ENCODE measurements at places on chromosomes 3 and 15.

DNA sequence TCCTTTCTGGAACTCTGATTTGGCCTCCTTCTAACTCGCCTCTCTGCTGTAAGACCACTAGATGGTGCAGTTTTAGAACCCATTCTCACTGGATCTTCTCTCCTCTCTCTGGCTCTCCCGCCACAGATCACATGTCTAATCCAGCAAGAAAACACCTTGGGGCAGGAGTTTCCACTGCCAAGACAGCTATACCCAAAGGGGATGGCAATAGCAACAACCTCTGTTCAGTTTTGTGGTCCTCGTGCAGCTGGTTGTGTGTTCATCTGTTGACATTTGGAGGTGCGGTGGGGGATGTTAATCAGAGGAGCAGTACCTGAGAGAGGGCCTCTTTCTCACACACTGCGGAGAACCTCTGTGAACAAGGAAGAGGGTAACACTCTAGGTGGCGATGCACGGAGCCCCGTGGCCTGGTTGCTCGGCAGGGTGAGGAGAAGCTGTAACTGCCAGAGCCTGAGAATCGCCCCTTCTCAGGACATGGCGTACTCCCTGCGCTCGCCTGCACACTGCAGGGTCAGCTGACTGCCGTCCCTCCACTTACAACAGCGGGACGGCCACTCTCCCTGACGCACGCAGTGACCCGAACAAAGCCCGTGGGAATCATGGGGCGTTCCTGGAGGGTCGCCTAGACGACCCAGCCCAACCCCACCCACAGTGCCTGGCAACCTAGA, at the start of gene TEX55:
Gene TEX55 (plus strand): TSS at position 666 of the 668 bp plus-strand sequence. CDS start 25 bp downstream, outside the sequence.
- no peak for DNase-seq

DNA sequence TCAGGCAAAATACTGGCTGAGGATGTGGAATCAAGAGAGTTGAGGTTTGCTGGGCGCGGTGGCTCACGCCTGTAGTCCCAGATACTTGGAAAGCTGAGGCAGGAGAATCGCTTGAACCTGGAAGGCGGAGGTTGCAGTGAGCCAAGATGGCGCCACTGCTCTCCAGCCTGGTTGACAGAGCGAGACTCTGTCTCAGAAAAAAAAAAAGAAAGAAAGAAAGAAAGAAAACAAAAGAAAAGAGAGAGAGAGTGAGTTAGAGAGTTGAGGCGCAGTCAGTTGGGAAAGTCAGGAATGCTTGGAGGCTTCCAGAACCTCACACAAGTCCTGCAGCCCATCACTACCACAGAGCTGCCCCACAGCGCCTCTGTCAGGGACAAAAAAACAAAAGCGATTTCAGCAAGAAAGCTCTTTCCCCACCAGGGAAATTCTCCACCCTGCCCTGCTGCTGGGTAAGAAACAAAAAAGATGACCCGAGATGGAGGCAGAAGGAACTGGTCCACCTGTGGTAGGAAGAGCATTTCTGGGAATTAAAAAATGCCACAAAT, 13.8 kb downstream of the HDC start:
- DNase-seq = no peak

- no peak for DNase-seq
These were observed 1.6 kb downstream of the GOLGB1 start for GRCh38 chr3:121747976-121748375.

GRCh38 chr3:124347418-124347817, 355.5 kb upstream of the ROPN1 start:
- DNase-seq = no peak

DNA sequence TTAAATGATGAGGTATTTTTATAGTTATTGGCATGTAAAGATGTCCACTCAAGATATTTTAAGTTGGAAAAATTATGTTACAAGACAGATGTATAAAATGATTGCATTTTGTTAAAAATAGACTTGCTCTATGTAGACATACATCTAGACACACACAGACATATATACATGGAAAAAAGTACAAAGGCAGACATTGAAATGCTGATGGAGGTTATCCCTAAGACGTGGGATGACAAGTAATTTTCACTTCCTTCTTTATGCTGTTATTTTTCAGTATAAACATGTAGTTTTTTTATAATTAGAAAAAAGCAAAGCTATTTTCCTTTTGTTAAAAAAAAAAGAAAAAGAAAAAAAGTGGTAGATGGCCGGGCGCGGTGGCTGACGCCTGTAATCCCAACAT, 7.2 kb downstream of the HOMER2 start:
- no peak for DNase-seq

DNA sequence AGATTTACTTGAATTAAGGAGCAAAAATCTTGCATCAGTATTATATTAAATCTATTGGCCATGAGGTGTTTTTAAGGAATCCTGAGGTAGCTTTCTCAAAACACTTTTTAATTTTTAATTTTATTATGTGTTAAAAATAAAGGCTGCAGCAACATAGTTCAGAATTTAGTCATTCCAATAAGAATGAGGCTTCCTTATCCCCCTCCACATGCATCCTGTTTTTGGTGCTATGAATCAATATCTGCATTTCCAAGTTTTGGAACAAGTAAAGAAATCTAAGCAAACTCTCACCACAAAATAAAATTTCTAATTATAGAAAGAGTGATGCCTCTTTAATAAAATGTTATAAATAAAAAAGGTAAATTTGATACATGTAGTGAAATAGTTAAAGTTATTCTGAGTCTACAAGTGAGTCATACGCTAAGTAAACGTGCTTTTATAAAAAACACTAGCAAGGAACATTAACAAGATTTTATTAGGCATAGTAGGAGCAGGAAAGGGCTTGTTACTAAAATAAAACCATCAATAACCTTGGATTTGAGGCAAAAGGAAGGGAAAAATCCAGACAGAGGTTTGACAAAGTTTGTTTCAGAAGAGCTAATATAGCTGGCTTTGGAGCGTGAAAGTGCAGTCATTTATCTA, 1218.0 kb downstream of the NSUN3 start:
- no peak for DNase-seq

- peak; percentile 89 for DNase-seq
These were observed 27.6 kb downstream of the ZNF589 start for GRCh38 chr3:48268381-48268935.

DNA sequence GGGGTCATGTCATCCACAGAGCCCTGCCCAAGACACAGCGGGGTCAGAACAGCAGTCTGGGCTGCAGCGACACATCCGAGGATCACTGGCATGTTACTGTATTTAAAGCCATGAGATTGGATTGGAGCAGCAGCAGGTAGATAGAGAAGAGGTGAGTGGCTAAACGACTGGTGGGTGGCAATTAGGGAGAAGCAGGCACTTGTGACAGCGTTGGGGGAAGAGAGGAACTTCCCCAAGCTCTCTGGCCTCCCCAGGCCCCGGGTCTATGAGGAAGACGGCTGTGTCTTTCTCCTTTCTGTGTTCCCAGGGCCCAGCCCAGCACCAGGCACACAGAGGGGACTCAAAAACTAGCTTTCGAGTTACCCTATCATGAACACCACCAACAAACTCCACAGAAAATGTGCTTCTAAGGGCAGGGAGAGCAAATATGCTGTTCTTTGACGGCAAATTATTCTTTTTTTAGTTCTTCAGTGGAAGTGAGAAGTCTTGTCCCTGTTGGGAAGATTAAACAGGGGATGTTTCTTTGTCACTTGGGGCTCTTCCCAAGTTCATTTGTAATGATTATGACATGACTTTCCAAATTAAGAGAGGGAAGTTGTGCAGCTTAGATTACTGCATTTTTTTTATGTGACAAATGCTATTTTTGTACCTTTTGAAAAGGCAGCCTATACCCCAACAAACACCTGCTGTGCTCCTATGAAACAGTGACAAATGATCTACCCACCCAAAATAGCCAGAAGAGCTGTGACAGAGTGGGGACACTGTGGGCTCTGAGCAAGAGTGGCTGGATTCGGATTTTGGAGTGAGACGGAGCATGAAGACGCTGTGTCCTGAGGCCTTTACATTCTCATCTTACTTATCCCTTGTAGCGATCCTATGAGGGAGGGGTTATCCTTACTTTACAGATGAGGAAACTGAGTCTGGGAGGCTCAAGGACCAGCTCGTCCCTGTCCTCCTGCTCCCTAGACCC, 7.2 kb upstream of the SYNM start:
- no peak for DNase-seq

DNA sequence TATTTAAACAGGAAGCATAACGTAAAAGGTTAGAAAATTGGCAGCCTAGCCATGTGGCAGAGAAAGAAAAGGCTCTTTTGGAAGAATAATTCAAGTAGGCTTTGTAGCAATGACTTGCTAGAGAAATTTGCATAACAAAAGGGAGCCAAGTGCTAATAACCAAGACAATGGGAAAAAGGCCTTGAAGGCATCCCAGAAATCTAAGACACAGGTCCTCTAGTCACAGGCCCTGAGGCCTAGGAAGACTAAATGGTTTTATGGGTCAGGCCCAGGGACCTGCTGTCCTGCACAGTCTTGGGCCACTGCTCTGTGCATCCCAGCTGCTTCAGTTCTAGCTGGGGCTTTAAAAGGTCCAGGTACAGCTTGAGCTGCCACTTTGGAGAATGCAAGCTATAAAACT, 78.5 kb downstream of the FGF7 start:
- DNase-seq = no peak

GRCh38 chr3:138009476-138010272, at the start of gene CLDN18:
Gene CLDN18 (plus strand): TSS chr3:138010165. CDS start chr3:138010226, 61 bp downstream.
- DNase-seq = no peak
